ENCODE measurements at places on chromosomes 2 and 18. TPM values are rescaled to one million over a fixed set of nuclear protein-coding genes. Genes with fewer than 3 reads are reported as not detected.

The ZNF521 gene
- total RNA-seq: not detected

The CMPK2 gene
- 26.6 TPM for total RNA-seq

DNA sequence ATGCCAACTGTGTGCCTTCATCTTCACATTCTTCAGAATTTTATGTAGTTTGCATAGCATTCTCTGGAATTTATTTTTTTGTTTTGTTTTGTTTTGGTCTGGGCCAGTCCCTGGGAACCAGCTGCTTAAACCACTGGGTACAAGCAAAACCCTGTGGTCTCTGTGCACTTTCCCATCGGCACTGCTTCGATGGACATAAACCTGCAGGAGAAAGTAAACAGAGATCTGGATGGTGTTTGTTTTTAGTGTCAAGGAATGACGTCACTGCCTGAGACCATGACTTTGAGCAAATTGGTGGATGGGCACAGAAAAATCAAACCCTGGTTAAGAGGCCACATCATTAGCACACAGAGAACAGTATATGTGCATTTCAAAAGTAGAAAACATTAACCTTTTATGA lies 64.7 kb upstream of the RASGRP3 start:
- no peaks in the 10 kb centered on the region for H3K36me3 ChIP-seq
- H3K27ac ChIP-seq: no peak overlapping the region
- H3K4me3 ChIP-seq: no peak overlapping the region
- DNase-seq: no peak
- H3K27me3 ChIP-seq: no peaks in the 10 kb centered on the region
- H3K4me1 ChIP-seq: no peaks in the 10 kb centered on the region

GRCh38 chr2:134306521-134306920 lies 52.6 kb downstream of the MGAT5 start:
- DNase-seq: no peak
- H3K4me3 ChIP-seq: no peak overlapping the region
- no peak overlapping the region for H3K27ac ChIP-seq
- H3K27me3 ChIP-seq: no peaks in the 10 kb centered on the region
- no peaks in the 10 kb centered on the region for H3K36me3 ChIP-seq

- H3K27ac ChIP-seq: no peak overlapping the region
- no peaks in the 10 kb centered on the region for H3K4me1 ChIP-seq
- DNase-seq: no peak
- H3K4me3 ChIP-seq: no peak overlapping the region
- no peaks in the 10 kb centered on the region for H3K36me3 ChIP-seq
Observed at GRCh38 chr2:9707611-9708160, 76.9 kb upstream of the YWHAQ start.

GRCh38 chr2:49271060-49271606 lies 116.8 kb upstream of the FSHR start:
- no peak overlapping the region for H3K27ac ChIP-seq
- no peaks in the 10 kb centered on the region for H3K36me3 ChIP-seq
- H3K27me3 ChIP-seq: no peaks in the 10 kb centered on the region
- H3K4me1 ChIP-seq: no peaks in the 10 kb centered on the region
- DNase-seq: no peak

- no peak overlapping the region for H3K27ac ChIP-seq
Observed at GRCh38 chr2:182779323-182779722, 63.3 kb downstream of the DNAJC10 start.

Data from Calu3 (cell line).